ENCODE measurements at places on chromosomes 2 and 18.

DNA sequence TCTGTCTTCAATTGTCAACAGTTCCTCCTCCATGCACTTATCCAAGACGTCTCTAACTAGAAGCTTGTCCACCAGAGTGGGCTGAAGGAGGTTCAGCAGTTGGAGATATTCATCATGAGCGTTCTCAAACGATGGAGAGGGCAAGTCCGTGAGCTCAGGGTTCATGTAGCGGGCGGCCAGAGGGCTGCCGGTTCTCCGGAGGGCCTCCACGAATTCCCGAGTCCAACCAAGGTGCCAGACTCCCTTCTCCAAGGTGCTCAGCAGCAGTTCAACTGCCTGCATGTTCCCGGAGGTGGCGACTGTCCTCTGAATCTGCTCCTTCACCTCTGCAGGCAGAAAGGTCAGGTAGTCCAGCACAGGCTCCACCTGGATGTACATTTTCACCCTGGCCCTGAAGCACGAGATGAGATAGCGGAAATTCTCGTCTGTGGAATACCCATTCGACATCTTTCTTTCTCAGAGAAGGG is 590 bp downstream of the IFIH1 start:
- peak; percentile 45 for DNase-seq

GRCh38 chr2:36385603-36386002 is 30.0 kb downstream of the CRIM1 start:
- DNase-seq, result no peak

- no peak for DNase-seq
Measured at GRCh38 chr2:127614246-127614645, 31.7 kb upstream of the GPR17 start.

- DNase-seq, result no peak
Measured at GRCh38 chr18:31156821-31157763, 5.6 kb downstream of the DSC1 start.
